ENCODE measurements at places on chromosomes 1 and 21.

DNA sequence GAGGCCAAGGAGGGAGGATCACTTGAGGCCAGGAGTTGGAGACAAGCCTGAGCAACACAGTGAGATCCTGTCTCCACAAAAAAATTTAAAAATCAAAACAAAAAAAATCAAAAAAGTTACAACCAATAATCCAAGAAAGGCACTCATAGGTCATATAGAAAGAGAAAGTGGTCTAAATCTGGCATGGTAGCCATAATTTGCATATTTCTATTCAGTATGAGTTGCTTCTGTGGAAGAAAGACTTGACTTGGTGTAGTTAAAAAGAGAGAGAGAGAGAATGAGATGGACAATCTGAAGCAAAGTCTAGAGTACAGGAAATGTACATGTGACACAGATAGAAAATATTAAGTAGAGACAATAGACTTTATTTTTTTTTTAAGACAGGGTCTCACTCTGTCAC, 22.5 kb downstream of the JMJD4 start:
- no peak for DNase-seq

DNA sequence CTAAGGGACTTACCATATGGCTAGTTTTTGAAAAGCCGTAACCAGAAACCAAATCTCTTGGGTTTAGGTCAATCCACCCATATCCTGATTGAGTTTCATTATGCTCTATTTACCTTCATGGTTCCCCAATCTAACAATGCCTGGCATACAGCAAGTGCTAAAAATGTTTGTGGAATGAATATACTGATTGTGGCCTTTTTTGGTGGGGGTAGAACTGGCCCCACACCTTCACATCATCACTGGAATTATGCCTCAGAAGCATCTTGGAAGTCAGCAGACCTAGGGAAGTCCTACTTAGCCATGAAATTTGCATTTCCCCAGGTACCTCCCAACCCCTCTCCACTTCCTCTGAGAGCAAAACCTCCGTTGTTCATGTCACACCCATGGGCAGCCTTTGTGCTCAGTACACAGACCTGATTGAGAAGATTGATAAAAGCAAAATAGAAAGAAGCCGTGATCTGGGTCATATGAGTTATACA, 17.8 kb upstream of the SLAMF1 start:
- DNase-seq: no peak

DNA sequence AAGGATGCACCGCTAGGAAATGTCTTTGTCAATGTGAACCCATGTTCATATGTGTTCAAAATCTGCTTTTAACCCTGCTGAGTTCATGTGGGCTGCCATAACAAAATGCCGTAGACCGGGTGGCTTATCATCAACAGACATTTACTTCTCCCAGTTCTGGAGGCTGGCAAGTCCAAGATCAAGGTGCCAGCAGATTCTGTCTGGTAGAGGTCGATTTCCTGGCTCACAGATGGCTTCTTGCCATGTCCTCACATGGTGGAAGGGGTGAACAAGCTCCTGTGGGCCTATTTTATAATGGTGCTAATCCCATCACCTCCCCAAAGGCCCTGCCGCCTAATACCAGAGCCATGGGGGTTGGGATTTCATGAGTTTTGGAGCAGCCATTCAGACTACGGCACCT, 4.6 kb upstream of the CDCP2 start:
- no peak for DNase-seq

GRCh38 chr1:33276573-33277298, 20.4 kb downstream of the ZNF362 start:
- no peak for DNase-seq

- DNase-seq: no peak
These were observed 2.2 kb downstream of the RNF19B start for GRCh38 chr1:32962248-32962896.

- DNase-seq: no peak
These were observed 150.5 kb downstream of the LRIG2 start for GRCh38 chr1:113223546-113223945.

GRCh38 chr1:203144661-203145060, 17.1 kb downstream of the ADORA1 start:
- DNase-seq: no peak

DNA sequence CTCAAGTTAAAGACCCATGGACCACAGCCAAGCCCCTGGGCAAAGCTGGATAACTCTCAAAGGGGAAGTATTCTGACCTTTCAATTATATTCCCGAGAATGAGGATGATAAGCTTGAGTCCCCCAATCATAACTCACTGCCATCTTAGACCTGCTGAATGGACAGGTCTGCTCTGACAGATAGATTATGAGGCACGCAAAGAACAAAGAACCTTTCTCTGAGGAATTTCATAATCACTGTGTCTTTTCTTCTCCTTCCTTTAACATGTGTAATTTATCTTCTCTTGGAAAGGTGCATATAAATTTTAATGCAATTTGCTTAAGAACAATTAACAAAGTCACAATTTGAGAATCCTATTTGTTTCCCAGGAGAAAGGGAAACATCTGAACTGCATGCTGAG, 22.0 kb downstream of the PIGM start:
- DNase-seq: no peak

- no peak for DNase-seq
These were observed 70.4 kb upstream of the ANGPTL1 start for GRCh38 chr1:178941261-178941689.

DNA sequence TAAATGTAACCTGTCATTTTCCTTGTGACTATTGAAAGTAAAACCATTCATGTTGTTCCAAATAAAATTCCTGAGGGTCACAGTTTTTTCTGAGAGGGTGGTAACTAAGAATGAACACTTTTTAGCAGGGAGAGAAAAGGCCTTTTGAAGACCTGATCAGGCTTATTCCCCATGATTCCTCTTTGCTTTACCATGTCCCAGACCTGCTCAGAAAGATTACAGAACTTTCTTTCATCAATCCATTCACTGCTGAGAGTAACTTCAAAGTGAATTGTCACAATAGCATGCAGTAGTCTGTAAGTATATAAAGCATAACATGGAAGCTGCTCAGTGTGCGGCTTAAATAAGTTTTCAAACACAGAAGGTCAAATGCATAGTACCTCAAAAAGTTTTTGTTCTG, 201.5 kb upstream of the COL11A1 start:
- DNase-seq: no peak

DNA sequence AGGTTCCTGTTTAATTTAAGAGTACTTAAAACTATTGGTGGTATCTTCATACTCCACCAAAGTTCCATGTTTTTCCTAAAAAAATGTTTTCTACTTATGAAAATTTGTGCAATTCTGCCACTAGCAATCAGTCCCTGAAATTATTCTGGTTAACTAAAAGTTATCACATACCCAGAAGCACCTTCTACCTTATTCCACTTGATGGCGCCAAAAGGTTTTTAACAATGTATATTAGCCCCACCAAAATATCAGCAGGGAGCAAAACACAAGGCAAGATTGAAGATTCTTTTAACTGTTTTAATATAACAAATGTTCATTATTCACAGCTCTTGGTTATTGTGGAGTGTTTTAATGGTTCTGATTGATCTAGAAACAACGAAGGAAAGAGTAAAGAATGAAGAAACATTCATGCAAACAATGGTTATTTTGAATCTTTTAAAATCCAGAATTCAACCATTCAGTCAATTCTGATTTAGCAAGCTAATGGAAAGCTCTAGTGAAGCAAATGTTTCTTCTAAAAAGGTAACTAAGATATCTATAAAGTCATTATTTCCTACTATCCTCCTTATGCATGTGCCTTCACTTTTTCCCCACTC, 67.2 kb downstream of the TTLL7 start:
- DNase-seq: peak; percentile 48

DNA sequence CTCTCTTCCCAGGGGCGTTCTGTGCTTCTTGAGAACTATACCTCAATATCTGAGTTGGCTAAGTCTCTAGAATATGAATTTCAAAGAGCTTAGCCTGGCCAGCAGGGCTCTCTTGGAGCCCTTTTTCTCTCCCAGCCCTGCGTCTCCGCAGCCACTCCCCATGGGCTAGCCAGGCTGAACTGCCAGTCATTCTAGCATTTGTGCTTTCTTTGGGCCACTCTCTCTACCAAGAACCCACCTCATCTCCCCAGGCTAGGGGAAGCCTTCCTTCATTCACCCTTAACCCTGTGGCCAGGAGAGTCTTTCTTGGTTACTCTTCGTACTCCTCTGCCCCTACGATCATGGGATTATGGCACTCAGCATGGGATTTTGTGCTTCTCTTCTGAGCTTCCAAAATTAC, 18.2 kb downstream of the ABCG1 start:
- no peak for DNase-seq

DNA sequence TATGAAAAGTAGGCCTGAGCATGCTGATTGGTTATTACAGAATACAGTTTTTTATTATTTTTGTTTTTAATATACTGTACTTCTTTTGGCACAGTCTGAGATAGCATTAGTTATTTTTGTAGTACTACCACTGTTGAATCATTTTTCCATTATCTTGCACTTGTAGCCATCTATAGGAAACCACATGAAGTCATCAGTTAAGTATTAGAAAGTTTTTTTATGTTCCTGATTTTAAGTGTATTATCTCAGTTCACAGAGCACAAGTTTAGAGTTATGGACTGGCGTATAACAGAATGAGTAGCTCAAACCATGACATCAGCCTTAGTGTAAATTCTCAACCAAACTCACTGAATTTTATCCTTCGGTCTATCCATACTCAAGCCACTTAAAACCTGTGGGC, 22.8 kb downstream of the DHX9 start:
- DNase-seq: no peak

DNA sequence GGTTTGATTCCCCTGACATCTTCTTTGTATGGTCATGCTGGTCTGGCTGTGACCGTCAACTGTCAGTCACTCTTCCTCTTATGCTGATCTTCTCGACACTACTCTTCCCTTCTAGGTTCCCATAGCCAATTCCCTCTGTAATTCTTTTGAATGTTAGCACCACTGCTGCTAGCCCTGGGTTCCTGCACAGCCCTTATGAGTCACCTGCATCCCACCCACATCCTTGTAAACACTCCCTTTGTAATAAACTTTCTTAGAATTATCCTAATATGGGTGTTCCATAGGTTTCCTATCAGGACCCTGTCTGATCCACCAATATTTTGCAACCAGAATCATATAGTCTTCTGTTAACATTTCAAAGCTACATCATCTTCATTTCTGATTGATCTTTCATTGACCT, 37.1 kb downstream of the JUN start:
- DNase-seq: no peak

DNA sequence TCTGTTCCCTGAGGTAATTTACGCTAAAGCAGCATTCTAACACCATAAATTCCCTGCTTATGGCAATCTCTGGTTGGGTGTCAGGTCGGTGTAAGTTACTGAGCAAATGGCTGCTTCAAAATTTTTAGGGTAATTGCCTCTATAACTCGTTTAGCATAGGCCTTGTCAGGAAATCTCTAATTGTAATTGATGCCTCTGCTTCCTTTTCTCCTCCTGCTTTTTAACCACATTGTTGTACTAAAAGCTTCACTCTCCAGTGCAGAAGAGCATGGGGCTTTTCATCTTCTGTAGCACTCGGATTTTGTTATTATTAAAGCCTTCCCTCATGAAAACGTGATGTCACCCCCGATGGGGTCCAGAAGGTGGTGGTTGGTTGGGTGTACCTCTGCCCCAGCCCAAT, 141.6 kb upstream of the NBPF11 start:
- DNase-seq: no peak

GRCh38 chr1:225754940-225755641, 22.5 kb upstream of the SRP9 start:
- DNase-seq: no peak

DNA sequence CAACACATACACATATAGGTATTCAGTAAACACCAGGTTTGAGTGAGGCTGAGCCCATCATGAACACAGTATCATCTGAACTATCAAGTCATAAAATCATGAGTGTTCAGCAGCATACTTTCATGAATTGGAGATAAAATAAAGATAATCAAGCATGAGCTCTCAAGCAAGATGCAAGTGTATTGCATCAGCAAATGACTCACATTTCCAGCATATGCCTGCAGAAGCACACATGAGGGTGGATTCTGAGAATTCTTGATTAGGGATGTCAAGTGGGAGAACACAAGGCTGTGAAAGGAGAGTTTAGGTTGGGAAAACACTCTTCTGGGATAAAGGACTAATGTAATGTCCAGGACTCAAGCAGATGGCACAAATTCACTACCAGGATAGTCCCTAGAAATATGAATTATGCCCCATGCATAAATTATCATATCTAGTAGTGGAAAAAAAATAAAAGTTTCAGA, 299.2 kb downstream of the SRGAP2C start:
- DNase-seq: no peak

GRCh38 chr1:32969566-32969965, 5.0 kb upstream of the RNF19B start:
- DNase-seq: no peak

DNA sequence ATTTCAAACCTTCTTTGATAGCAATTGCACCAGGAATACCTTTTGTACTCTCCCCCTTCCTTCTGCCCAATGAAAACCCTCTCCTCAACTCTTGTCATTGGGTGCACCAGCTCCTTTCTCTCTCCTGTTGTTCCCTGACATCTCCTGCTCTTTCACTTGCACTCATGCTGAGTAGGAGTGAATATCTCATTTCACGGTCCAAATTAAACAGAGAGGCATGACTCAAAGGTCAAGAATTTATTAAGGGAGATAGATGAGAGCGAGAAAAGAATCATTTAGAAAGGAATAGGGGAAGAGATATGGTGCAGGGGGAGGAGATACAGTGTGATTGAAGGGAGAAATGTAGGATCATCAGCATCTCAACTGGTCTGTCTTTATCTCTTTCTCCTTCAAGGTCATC, 22.1 kb downstream of the AIM2 start:
- no peak for DNase-seq

GRCh38 chr1:4756851-4757580, 102.6 kb downstream of the AJAP1 start:
- no peak for DNase-seq

- DNase-seq: no peak
These were observed 6.8 kb downstream of the FUBP1 start for GRCh38 chr1:77972080-77972479.

DNA sequence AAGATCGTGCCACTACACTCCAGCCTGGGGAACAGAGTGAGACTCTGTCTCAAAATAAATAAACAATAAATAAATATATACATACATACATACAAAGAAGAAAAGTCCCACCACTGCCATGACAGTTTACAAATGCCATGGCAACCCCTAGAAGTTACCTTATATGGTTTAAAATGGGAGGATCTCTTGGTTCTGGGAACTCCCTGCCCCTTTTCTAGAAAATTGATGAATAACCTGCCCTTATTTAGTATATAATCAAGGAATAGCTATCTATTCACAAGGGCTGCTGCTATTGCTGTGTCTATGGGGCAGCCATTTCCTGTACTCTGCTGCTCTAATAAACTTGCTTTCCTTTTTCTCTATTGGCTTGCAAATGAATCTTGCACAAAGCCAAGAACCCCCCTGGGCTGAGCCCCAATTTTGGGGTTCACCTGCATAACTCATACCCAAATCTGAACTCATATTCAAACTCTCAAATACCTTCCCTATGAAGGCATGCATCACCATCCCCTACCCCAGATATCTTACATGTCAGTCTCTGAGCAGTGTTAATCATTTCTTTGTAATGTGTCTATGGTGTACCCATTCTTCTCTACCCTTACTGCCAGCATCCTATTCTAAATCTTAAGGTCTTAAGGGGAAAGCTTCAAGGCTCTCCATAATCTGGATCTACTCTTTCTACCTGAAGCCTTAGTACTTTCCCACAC, 9.0 kb downstream of the GON4L start:
- DNase-seq: no peak

- DNase-seq: no peak
These were observed 16.1 kb downstream of the EIF2B3 start for GRCh38 chr1:44970317-44970716.

GRCh38 chr1:182718311-182718710, 33.9 kb upstream of the RGS8 start:
- DNase-seq: no peak

Measured in kidney capillary endothelial cell (primary cell).